Omental fat pad (tissue), 4 donors: ENCODE measurements at places on chromosomes 3 and 15. TPM values are rescaled to one million over a fixed set of nuclear protein-coding genes. Genes with fewer than 3 reads are reported as not detected.

DNA sequence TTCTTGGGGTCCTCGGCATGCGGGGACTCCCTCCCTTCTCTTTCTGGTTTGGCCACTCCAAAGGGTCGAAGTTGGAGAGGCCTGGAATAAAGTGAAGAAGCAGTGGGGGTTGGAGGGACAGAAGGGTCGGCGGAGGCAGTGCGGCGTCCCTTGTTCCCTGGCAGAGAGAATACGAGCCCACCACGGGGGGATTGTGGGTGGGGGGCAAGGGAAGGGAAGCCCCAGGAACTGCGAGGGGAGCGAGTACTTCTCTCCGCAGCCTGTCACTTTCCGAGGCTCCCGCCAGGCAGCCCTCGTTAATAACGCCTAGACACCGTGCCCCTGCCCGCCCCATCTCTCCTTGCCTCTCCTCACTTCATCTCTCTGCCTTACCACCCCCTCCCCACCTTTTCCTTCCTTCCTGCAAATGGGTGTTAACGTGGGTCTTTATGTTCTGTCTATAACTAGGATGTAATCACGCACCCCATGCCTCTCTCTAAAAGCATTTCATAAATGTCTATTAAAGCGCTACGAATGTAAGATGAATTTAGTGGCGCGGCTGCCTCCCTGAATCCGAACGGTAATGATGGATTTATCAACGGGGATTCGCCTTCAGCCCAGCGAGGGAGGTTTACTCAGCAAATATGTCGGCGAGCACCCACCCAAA lies 13.7 kb downstream of the NR2F2 start:
- no peak for DNase-seq

DNA sequence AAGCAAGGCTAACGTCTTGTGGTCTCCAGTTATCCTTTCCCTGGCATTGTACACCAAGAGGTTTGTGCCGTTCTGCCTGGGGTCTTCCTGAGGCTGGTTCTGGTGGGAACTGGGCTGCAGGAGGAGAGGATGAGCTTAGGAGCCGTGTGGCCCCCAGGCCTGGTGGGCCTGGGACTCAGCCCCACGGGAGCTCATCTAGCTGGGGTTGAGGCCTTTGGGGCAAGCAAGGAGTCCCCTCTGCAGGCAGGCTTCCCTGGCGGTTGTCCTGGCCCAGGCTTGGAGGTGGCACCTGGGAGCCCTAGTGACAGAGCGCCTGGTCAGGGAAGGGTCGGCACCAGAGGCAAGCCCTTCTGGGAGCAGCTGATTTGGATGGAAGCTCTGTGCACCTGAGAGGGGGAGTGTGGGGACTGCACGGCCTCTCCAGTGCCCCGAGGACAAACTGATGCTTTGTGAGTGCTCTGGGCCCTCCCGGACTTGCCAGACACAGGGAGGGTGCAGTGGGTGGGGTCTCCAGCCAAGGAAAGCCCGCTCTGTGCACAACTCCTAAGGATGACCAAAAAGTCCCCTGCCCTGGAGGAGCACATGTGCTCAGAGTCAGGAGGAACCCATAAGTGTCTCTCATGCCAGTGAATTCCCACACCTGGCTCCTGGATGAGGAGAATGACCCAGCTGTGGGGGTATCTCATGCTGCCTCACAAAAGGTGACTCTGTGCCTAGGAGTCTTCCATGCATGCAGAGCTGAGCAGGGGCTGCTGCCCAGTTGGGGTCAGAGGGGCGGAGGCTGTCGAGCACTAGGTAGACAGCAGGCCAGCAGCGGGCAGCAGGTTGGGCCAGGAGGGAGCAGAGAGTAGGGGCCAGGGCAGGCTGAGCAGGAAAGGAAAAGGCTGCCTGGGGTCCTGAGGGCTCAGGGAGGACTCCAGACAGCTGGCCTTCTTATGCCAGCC lies 2.7 kb downstream of the PAK6 start:
- peak; percentile 14 for DNase-seq

GRCh38 chr3:186986406-186986805 lies 56.1 kb downstream of the ST6GAL1 start:
- no peak for DNase-seq

DNA sequence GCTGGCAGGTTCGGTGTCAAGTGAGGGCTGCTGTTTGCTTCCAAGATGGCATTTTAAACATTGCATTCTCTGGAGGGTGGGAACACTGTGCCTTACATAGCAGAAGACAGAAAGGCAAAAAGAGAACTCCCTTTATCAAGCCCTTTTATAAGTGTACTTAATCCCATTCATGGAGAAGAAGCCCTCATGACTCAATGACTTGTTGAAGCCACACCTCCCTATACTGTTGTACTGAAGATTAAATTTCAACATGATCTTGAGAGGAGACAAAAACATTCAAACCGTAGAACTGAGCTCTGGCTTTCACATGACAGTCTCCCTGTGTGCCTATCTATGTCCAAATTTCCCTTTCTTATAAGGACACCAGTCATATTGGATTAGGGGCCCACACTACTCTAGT lies 443.4 kb upstream of the CDIN1 start:
- no peak for DNase-seq

DNA sequence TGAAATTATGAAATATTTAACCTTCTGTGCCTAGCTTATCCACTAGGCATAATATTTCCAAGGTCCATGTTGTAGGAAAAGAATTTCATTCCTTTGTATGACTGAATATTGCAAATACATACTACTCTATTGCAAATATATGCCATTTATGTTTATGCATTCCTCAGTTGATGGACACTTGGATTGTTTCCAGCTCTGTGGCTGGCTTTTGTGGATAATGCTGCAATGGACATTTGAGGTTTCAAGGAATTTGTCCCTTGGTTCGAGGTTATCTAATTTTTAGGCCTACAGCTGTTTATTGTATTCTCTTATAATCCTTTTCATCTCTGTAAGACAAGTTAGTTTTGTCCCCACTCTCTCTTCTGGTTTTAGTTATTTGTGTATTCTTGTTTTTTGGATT lies 7.7 kb upstream of the AADACL2 start:
- DNase-seq: no peak

DNA sequence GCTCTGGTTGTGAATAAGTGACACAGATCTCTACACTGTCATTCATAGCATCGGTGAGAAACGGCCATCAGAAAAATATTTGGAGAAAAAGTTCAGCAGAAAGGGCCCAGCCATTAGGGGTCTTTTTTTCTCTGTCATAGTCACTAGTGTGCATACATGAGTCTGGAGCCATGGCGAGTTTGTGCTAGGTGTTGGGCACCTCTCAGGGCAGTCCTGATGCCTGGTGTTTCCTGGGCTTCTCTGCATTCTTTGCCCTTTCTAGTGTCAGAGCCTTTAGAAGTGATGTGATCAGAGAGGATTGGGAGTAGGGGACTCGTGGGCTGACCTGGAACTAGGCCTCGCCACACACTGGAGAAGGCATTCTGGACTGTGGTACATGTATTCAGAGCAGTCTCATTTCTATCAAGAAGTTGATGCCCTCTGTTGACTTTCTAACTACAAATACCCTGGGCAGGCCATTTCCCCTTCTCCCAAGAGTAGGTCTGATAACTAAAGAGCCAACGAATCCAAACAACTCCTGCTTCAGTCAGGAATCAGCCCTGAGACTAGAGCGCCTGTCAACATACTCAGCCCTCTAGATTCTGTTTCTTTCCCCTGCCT lies 1.6 kb downstream of the KY start:
- DNase-seq: no peak

DNA sequence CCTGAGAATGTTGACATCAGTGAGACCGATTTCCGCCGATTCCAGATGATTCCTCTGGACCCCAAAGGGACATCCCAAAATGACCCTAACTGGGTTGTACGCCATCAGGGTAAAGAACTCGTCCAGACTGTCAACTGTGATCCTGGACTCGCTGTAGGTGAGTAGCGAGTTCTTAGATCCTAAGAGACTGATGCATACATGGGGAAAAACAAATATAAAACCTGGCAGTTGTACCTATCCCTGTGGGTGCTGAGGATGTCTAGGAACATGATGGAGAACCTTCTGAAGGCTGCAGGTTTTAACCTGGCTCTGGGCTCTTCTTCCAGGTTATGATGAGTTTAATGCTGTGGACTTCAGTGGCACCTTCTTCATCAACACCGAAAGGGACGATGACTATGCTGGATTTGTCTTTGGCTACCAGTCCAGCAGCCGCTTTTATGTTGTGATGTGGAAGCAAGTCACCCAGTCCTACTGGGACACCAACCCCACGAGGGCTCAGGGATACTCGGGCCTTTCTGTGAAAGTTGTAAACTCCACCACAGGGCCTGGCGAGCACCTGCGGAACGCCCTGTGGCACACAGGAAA lies 12.3 kb downstream of the THBS1 start:
- DNase-seq: no peak

DNA sequence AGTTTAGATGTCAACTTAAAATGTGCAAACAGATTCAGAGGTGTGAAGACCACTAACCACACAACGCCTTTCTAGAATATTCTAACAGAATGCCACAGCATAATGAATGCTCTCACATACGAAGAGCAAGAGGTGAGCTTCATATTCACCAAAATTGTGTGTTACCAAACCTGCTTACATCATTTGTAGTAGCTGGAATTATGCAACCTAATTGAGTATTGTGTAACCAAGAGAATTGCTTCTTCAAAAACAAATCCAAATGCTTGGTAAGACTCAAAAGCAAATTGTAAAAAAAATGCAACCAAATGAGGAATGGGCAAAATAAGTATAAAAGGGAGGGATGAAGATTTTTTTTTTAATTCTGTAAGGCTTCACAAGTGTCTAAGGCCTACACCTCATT lies 160.7 kb downstream of the TAFA4 start:
- DNase-seq: no peak

GRCh38 chr3:963755-964154 lies 129.1 kb upstream of the CNTN6 start:
- no peak for DNase-seq

- DNase-seq: no peak
Measured at GRCh38 chr3:184066211-184066610, 13.4 kb downstream of the HTR3C start.

DNA sequence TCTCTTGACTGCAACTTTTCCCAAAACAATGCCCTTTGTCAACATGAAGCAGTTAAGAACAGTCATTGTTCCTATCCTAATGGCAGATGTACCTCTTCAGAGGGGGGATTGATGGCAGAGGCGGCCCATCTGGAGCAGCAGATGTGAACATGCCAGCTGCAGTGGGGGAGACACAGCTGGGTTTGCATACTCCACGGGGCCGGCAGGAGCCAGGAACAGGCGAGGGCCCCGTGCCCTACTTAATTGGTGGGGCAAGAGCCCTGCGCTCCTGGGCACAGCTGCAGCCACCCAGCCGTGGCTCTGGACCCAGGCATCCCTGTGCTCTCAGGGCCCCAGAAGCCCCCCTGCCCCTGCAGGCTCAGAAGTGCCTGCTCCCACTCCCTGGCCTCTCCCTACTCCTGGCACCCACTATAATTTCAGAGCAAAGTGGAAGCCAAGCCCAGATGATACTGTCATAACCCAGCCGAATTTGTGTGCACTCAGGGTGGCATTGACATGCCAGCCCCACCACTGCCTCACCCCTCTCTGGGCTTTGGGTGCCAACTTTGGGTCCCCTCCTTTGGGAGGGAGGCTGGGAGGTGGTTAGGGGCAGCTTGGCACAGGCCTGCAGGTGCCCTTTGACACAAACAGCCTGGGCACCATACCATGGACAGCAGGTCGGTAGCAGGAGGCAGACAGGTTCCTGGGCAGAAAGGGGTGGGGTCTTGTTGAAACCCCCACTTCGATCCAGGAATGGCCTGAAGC lies 34.6 kb downstream of the ROPN1B start:
- no peak for DNase-seq

DNA sequence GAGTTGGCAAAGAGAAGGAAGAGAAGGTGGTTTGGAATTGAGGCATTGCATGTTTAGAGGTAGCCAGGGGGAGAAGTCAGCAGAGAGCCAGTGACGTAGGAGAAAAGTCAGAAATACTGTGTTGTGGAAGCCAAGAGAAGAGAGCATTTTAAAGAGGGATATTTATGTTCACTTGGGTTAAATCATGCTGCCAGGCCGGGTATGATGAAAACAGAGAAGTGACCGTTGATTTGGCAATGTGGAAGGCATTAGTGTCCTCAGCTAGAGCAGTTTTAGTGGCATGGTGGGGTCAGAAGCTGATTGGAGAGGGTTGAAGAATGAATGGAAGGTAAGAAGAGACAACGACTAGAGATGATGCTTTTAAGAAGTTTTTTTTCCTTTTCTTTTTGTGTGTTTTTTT lies 24.5 kb downstream of the RASA2 start:
- DNase-seq: no peak

Gene ELL3
- 3.6 TPM for total RNA-seq

Gene GNAT1
- not detected for total RNA-seq

Gene EEF1AKMT4
- total RNA-seq: 5.5 TPM
